ENCODE measurements at places on chromosomes 4 and X.

DNA sequence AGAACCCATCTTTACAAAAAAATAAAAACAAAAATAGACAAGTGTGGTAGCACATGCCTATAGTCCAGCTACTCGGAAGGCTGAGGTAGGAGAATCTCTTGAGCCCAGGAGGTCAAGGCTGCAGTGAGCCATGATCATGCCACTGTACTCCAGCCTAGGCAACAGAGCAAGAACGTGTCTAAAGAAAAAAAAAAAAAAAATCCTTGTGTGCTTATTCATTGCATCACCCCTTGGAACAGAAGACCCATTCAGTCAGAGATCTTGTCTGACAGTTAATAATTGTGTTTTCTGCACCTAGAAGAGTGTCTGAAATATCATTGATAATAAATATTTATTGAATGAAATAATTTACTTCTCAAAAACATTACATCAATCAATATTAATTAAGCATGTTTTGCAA, 97.4 kb upstream of the TBL1X start:
- no peak for DNase-seq

- DNase-seq: no peak
These were observed 165.4 kb downstream of the SHROOM3 start for GRCh38 chr4:76600447-76600846.

DNA sequence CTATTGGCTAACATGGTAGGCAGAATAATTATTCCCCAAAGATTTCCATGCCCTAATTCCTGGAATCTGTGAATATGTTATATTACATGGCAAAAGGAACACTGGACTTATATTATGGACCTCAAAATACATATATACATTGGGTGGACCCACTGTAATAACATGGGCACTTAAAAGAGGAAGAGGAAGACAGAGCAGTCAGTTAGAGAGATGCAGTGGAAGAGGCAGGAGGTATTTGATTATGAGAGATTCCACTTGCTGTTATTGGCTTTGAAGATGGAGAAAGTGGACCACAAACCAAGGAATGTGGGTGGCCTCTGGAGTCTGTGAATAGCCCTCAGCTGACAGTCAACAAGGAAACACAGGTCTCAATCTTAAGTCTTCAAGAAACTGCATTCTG, 14.0 kb upstream of the ART3 start:
- DNase-seq: no peak

DNA sequence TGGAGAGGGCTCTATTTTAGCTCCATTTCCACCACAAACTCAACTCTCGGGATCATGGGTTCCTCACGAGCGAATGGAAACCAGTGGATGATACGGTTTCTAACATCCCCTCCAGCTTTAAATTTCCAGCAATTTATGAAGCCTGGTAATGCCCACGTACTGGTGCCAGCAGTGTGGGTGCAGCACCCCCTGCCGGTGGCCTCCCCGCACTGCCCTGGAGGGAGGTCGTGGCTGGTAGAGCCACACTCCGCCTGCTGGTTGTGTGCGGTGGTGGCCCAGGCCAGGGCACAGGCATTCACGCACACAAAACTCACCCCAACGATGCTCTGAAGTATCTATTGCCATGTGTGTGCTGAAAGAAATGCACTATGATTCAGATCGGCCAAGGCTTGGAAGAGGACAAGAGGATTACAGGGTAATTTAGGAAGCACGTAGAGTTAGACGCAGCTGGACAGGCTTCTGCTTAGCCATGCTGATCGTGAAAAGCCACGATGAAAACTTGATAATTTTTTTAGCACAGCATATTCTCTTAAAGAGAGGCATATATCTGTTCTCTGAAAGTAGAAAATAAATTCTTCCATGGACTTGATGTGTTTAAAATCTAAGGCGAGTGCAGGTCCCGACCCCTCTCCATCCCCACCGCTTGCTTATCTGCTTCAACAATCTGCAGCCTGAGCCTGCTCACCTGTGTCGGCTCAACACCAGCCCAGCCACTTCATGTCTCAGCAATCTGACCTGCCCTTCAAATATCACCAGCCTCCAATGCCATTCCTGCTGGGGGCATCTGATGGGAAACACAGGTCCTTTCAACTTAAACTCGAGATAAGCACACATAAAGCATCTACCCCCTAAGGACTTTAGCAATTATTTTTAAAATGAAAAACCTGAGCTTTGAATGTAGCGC, 59.1 kb downstream of the SCD5 start:
- no peak for DNase-seq

DNA sequence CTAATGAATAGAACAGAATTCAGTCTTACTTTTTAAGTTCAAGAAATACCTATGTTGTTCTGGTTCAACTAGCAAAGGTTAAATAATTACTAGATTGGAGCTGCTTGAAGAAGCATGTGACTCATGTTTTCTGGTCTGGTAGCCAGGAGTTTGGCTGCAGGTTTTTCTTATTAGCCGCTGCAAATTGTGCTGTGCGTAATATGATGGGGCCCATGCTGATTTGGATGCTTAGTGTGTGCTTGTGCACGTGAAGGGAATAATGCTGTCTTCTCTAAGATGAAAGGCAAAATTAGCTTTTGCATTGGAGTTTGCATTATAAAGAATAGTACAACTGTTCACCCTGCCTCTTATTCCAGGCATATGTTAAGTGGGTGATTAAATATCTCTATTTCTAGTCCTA, 219.6 kb downstream of the SNCA start:
- no peak for DNase-seq

DNA sequence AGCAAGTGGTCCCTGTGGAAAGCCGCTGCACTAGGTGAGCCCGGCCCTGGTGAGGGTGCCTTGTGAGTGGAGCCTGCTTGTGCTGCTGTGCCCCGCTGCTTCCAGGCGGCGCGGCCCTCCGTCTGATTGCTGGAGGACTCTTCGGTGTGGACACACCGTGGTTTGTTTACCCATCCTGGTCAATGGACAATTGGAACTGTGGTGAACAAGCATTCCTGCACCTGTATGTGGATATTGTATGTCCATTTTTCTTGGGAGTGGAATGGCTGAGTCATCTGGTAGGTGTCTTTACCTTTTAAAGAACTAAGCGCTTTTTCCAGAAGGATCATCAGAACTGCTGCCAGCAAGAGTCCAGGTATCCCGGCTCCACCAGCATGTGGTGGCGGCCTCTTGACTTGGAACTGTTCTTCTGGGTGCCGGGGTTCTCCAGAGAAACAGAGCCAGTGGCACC, 15.6 kb downstream of the MAEA start:
- DNase-seq: no peak

DNA sequence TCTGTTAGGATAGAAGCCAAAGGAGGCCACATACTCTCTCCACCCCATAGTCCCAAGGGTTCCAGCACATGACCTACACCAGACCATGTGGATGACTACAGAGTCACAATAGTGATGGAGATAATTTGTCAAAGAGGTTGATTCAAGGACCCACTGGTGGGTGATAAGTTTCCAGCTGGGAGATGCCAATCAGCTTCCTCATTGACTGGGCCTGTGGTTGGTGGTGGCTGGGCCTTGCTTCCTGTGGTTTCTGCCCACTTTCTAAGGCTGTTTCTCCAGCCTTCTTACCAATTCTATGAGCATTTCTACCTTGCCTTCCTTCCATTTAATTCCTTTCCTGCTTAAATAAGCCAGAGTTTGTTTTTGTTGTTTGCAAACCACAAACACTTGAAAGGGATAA, 95.5 kb upstream of the CPEB2 start:
- no peak for DNase-seq

DNA sequence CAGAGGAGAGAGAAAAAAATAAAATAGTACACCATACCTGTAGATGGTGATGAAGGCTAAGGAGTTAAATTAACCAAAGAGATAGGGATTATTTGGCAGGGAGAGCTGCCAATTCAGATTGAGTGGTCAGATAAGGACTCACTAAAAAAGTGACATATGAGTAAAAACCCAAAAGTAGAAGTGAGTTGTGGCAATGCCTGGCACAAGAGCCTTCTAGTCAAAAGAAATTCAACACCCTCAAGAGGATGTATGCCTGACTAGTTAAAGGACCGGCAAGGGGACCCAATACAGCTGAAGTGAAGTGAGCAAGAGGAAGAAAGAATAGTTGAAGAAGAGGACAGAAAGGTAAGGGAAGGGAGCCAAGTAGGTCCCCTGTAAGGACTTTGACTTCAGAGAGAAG, 34.9 kb downstream of the ELF2 start:
- DNase-seq: no peak

DNA sequence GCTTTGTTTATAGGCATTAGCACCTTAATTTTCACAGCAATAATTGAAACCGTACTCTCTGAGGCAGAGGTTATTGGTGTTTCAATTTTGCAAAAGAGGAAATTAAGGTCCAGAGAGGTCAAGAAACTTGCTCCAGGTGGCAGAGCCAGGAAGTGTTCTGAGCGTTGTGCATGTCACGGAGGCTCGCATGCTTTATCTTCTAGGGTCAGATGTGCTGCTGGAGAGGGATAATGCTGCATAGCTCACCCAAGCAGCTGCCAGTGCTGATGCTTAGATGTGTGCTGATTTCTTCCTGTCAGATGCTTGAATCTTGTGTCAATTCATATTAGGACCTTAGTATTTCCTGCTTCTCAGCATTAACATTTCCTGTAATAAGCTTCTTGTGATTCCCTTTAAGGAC, 13.0 kb upstream of the FGF5 start:
- DNase-seq: no peak

- no peak for DNase-seq
These were observed 2.5 kb downstream of the TCEAL3 start for GRCh38 chrX:103610282-103610681.

DNA sequence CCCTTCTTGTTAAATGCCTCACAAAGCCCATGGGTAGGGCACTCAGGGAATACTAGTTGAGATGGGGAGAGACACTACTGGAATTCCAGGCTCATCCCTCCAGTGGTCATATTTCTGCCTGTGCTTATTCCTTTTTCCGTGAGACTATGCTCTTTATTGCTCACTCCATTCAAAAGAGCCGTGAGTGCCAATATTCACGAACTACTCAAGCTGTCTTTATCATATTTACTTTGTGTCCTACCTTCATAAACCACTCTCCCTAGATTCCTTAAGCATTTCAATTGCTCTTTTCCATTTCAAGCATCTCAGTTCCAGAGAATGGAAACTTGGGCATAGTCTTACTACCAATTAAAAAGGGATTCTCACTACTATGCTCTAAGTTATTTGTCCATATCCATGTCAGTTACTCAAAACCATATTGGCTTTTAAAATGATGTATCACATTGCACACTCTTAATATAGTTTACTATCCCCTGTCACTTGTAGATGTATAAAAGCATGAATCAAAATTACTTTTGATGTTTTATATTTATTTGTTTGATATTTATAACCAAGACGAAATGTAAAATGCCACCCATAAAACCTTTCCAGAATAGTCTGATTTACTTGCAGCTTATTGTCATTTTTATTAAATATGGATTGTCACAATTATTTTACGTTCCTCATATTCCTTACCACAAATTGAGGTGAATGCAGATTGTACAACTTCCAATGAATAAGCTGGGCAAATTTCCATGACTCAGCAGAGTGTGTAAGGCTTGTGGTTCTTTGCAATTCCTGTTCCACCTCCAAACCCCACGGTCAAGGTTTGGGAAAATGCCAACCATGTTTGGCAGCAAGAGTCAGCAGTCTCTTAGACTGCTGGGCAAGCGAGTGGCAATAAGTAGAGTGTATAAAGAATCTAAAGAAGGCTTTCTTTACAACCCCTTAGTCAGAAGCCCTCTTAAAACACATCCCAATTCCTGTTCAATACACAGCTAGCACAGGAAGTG, 24.4 kb downstream of the ENOX2 start:
- DNase-seq: no peak

GRCh38 chr4:797066-797465, 28.9 kb downstream of the CPLX1 start:
- DNase-seq: no peak

DNA sequence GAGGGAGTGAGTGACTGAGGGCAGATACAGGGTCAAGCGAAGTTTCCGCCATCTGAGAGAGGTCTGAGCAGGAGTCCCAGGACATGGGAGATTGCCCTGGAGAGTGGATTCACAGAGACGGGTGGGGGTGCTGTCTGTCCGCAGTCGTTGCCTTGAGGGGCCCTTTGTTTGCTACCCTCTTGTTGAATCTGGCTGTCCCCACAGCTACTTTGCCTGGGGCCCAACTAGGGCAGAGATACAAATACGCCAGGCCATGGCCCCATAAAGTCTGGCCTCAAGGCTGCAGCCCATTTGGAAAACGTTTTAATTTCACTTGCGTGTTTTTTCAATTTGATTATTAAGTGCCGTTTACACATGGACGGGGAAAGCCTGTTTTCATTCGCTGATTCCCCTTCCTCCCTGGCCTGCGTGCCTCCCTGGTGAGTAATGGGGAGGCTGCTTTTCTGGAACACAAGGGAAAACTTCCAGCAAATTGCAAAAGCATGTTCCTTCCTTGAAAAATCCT, 134.4 kb downstream of the SMIM20 start:
- DNase-seq: no peak

DNA sequence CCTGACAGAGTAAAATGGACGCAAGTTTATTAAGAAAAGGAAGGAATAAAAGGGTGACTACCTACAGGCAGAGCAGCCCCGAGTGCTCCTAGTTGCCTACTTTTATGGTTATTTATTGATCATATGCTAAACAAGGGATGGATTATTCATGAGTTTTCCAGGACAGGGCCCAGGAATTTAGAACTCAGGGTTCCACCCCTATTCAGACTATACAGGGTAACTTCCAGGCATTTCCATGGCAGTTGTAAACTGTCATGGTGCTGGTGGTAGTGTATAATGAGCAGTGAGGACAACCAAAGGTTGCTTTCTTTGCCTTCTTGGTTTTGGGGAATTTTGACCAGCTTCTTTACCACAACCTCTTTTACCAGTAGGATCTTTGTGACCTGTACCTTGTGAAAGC, 27.7 kb upstream of the CXCL3 start:
- DNase-seq: no peak

DNA sequence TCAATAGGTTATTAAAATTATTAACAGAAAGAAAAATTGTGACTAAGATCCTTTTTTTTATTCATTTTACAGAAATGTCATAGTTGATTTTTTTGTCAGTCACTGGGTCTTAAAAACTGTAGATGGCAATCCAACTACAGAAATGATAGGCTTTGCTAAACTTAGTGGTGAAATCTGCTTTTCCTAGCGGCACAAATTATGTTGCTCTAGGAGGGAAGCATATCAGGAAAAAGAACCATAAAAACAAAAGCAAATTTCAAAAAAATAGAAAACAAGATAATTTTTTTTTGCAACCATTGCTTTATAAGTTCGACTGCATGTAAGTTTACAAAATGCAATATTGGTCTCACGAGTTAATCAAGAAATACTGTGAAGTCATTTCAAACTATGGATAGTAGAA, 443.5 kb upstream of the IGFBP7 start:
- DNase-seq: no peak

- no peak for DNase-seq
These were observed 6.6 kb downstream of the PPM1K start for GRCh38 chr4:88277711-88278225.

GRCh38 chr4:57494821-57495220, 384.6 kb upstream of the IGFBP7 start:
- DNase-seq: no peak

DNA sequence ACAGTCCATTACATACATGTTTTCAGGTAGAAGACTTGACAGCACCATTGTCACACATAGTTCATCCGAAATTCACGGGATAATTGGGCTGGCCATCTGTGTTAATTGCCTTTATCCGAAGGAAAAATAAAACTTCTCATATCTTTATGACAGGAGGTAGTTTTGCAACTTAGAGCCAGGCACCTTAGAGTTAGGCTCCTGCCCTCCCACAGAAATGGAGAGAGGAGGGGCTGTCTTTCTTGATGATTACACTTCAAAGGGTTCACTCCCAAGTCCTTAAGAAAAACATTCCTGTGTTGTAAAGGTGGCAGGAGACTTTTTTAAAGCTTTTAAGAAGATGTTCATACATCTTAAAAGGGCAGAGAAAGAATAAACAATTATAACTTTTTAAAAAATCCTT, 10.5 kb upstream of the SCARB2 start:
- DNase-seq: no peak

- no peak for DNase-seq
These were observed 1993.8 kb downstream of the ARAP2 start for GRCh38 chr4:34250562-34250961.
